ENCODE measurements at places on chromosomes 5 and 9. TPM values are rescaled to one million over a fixed set of nuclear protein-coding genes. Genes with fewer than 3 reads are reported as not detected.
A peak's percentile ranks its signal among the peaks of the same experiment; 100 is the strongest.

CERCAM gene
- 24.1 TPM for total RNA-seq

DOCK2 gene
- 47.7 TPM for total RNA-seq

GRXCR2 gene
- not detected for total RNA-seq

PPP3R2 gene
- not detected for total RNA-seq

BHMT2 gene
- total RNA-seq, result not detected

GRCh38 chr9:75064307-75065025, 23.5 kb downstream of the NMRK1 start:
- DNase-seq, result peak; percentile 28

DNA sequence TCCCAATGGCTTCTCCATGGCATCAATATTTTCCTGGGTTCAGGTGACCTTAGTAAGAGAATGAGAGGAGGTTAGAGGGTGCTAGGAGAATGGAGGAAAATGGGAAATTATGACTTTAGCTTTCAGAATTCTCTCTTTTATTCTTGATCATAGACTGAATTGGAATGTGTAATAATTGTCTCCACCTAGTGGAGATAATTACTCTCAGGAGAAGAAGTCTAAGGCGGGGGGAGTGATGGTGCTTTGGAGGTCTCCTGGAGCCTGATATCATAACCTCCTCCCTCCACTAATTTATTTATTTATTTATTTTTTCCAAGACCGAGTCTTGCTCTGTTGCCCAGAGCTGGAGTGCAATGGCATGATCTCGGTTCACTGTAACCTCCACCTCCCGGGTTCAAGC, 221.3 kb downstream of the GRIA1 start:
- no peak for DNase-seq

- peak; percentile 61 for DNase-seq
These were observed 8.3 kb downstream of the OTP start for GRCh38 chr5:77630114-77630680.

DNA sequence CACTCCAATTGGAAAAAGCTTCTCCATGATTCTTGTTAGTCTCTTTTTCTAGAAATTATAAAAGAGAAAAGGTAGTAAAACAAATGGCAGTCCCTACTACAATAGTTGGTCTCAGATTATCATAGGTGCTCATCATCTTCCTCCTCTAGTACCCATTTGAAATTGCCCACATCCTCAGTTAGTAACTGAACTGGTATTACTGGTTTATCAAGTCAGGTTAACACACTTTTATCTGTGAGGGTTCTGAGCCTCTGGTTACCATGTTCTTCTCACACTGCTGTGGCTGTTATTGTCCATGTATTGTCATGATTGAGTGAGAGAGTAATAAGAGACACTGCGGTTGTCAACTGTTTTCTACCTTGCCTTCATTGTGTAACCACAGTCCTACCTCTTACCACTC, 901.7 kb downstream of the TLE1 start:
- no peak for DNase-seq

GRCh38 chr9:98432134-98432533, 176.7 kb upstream of the TBC1D2 start:
- no peak for DNase-seq

GRCh38 chr9:69946800-69947437, 96.7 kb upstream of the MAMDC2 start:
- peak; percentile 94 for DNase-seq

- DNase-seq, result peak; percentile 54
These were observed 55.9 kb downstream of the NSUN2 start for GRCh38 chr5:6576861-6577501.

- DNase-seq, result no peak
These were observed 18.6 kb upstream of the NPM1 start for GRCh38 chr5:171369056-171369455.

- no peak for DNase-seq
These were observed 658.4 kb downstream of the EFNA5 start for GRCh38 chr5:107012371-107012770.

GRCh38 chr5:66960369-66961137, 236.0 kb downstream of the CD180 start:
- peak; percentile 15 for DNase-seq

Data from M059J (cell line).